A549 treated with Mapracorat at 1 μM for 4 hours (cell line): ENCODE measurements at places on chromosomes 3 and 15. TPM values are rescaled to one million over a fixed set of nuclear protein-coding genes. Genes with fewer than 3 reads are reported as not detected.

The MAP4 gene
- total RNA-seq: 90.0 to 103 TPM (median 101 TPM) in 5 replicates

The SH2D7 gene
- not detected in 5 replicates for total RNA-seq

The CCR2 gene
- not detected in 5 replicates for total RNA-seq

The IL17RC gene
- 25.4 to 34.2 TPM (median 31.6 TPM) in 5 replicates for total RNA-seq

The SLC12A1 gene
- total RNA-seq: not detected in 5 replicates

The PGBD4 gene
- 1.2 to 1.9 TPM (median 1.6 TPM) in 5 replicates for total RNA-seq

The PRICKLE2 gene
- total RNA-seq: 2.2 to 2.8 TPM (median 2.7 TPM) in 5 replicates

The FBXL22 gene
- 0.15 to 0.25 TPM (median 0.21 TPM) in 4 of 5 replicates, not detected in the other for total RNA-seq

The ARPIN gene
- 10.1 to 14.3 TPM (median 11.4 TPM) in 5 replicates for total RNA-seq

The PP2D1 gene
- not detected in 5 replicates for total RNA-seq

The C2CD4B gene
- 0.14 to 0.41 TPM (median 0.19 TPM) in 5 replicates for total RNA-seq

The STAC gene
- 1.6 to 3.0 TPM (median 2.2 TPM) in 5 replicates for total RNA-seq

The GRM2 gene
- 0.05 to 0.13 TPM in 2 of 5 replicates, not detected in the others for total RNA-seq

The UNC45A gene
- 51.9 to 58.9 TPM (median 56.3 TPM) in 5 replicates for total RNA-seq
